Stimulated activated CD4-positive, alpha-beta T cell treated with anti-CD3 and anti-CD28 coated beads, Interleukin-2, amount 100 ng/mL, for 4 hours (primary cell): ENCODE measurements at places on chromosomes 4 and X.

GRCh38 chr4:114791976-114792375 lies 193.4 kb downstream of the UGT8 start:
- no peak for DNase-seq

DNA sequence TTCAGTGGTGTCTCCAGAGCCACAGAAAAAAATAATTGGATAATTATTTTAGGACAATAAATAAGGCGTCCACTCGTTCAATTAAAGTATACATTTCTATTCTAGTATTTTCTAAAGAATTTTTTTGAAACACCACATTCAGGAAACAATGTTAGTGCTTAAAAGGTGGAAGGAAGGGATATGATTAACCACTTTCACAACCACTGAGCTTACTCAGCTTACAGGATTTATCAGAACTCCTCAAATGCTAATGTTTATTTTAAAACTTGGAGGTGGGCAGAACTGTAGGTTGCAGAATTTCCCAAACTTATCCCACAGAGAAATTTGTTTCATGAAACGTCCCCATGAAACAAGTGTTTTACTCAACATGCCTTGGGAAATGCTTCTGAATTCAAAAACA lies 54.3 kb upstream of the MAGEB2 start:
- DNase-seq = no peak

- no peak for DNase-seq
Measured at GRCh38 chrX:49838374-49838773, 9.3 kb downstream of the PAGE4 start.

DNA sequence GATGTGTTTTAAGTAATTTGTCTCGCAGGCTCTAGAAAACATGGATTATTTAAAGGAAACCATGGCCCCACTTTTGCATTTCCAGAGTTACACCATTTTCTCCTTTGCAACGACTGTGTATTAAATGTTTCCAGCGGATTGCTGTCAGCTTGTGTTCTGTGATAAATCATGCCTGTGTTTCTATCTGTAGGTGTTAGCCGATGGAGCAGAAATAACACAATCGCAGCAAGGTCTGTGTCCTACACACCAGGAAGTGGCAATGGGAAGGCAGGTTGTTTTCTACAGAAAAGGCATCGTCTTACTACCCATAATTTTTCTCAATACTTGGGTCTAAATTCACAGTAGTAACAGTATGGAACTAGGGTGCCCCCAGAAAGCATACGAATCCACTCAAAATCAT lies 590.1 kb downstream of the NLGN4X start:
- DNase-seq = no peak

GRCh38 chr4:148737061-148737770 lies 295.0 kb upstream of the NR3C2 start:
- DNase-seq = no peak

DNA sequence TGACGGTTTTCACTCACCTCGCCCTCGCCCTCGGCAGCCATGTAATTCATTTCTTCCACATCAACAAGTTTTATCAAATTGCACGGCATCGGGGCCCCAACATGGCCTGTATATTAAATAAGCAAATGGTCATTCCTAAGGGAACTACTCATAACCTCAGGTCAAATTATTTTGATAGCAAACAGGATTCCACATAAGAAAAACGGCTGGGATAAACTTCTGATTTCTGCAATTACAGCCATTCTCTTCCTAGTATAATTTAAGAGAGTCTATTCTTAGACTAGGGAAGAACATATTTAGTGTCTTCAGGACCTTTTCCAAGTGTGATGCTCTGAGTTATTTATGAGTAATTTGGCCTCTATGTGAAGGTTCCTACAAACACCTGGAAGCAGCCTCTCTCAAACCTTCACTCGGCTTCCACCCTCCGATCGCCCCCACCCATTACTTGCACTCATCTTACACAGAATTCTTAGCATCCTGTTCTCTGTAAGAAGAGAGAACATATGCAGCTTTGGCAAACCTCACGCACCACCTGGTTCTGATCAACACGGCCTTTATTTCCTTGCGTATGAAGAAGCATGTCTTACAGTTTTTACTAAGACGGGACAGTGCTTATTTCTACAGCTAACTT lies 29.4 kb upstream of the CENPU start:
- no peak for DNase-seq

DNA sequence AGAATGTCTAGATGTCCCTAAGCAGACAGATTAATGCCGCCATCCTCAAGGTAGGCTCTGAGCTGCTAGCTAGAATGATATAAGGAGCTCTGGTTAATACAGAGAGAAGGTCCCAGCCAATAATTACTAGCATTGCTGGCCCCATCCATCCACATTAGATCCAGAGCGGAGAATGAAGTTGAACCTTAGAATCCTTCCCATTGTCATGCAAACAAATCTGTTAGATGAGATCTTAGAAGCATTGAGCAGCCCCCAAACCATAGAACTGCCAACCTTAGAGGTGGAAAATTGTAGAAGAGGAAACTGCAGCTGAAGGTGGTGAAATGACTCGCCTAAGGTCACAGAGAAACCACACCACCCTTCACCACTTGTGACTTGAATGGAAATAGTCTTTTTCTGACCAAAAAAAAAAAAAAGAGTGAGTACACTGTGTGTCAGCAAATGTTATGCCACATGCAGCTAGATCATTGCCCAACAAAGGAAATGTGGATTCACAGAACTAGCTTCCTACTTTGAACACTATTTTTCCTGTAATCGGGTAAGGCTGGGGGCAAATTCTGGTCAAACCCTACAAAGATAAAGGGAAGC lies 162.1 kb downstream of the SMIM20 start:
- DNase-seq = peak; percentile 21

DNA sequence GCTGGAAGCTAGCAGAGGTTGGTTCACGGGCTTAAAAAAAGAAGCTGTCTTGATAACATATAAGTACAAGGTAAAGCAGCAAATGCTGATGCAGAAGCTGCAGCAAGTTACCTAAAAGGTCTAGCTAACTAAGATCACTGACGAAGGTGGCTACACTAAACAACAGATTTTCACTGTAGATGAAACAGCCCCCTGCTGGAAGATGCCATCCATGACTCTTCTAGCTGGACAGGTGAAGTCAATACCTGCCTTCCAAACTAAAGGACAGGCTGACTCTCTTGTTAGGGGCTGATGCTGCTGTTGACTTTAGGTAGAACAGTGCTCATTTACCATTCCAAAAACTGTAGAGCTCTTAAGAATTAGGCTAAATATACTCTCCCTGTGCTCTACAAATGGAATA lies 99.5 kb downstream of the FBXW7 start:
- no peak for DNase-seq

DNA sequence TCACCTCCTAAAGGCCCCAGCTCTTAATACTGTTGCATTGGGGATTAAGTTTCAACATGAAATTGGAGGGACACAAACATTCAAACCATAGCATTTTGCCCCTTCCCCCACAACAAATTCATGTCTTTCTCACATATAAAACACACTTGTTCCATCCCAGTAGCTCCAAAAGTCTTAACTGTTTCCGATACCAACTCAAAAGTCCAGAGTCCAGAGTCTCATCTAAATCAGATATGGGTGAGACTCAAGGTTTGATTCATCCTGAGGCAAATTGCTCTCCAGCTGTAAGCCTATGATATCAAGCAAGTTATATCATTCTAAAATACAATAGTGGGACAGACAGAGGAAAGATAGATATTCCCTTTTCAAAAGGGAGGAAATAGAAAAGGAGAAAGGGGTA lies 8.7 kb downstream of the SLC9B1 start:
- DNase-seq = no peak

- no peak for DNase-seq
Measured at GRCh38 chr4:153010146-153010545, 74.0 kb downstream of the FHDC1 start.

- no peak for DNase-seq
Measured at GRCh38 chrX:32026772-32027171, 954.9 kb upstream of the FTHL17 start.

DNA sequence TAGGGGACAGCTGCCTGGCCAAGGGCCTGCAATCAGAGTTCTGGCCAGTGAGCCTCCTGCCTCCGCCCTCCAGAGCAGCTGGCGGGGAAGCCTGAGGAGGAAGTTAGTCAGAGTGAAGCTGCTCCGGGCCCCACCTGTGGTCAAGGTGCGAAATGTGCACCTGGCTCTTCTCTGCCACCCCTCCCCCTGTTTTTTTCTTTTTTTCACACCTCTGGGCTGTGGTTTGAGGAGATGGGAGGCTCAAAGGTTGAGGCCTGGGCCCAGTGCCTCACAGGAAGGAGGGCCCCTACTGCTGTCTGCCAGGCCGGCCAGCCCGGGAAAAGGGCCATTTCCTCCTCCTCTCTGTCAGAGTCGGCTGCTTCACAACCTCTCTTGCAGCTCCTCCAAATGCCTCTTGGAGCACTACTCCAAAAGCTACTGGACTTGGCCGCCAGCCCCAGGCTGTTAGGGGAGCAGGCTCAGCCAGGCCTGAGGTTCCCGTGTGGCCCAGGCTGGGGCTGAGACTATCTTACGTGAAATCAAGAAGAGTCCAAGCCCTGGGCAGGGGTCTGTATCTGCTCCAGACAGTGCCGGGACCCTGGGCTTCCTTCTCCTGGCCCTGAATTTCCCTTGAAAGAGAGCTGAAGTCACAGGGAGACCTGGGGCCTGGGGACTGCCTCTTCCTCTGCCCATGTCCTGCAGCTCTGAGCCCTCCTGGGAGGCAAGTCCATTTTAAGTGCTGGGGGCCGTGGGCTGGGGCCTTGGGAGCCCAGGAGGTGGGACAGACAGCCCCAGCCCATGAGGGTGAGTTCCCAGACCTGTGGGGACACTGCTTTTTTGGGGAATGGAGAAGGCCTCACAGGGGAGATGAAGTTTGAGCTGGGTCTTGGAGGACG lies 4.5 kb upstream of the CXCR3 start:
- peak; percentile 29 for DNase-seq

- no peak for DNase-seq
Measured at GRCh38 chrX:112766774-112767173, 73.9 kb downstream of the AMOT start.

GRCh38 chr4:156954587-156954986 lies 17.0 kb downstream of the PDGFC start:
- no peak for DNase-seq

DNA sequence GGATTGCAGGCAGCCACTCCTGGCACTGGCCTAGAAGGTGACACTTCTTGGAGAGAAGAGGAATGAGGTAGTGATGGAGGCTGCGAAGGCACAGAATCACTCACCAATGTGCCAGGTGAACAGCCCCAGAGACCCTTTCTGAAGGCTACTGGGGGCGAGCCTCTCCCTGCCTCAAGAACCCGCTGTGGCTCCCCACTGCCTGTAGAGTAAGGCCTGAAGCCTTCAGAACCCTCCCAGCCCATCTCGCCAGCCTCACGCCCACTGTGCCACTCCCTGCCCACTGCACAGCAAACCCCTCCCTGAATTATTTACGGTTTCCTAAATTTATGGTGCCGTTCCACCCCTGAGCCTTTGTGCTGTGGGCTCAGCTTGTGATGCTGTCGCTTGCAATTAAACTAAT lies 24.2 kb upstream of the SORCS2 start:
- DNase-seq = no peak

- no peak for DNase-seq
Measured at GRCh38 chr4:84420608-84421007, 78.5 kb downstream of the NKX6-1 start.

DNA sequence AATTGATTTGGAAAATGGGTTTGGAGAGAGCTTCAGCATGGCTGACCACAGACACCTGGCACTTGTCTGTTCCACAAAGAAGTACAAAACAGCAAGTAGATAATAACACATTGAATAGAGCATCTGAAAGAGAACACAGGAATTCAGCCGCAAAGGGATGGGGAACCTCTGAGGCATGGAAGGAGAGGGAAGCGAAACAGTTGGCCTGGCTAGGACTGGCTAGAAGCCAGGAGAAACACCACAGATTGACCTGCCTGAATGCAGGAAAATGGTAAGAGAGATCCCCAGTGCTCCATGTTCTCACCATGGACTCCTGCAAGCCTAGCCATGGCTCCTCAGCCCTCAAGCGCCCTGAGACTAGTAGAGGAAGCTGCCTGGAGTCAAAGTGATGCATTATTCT lies 169.7 kb upstream of the SH3RF1 start:
- DNase-seq = no peak

DNA sequence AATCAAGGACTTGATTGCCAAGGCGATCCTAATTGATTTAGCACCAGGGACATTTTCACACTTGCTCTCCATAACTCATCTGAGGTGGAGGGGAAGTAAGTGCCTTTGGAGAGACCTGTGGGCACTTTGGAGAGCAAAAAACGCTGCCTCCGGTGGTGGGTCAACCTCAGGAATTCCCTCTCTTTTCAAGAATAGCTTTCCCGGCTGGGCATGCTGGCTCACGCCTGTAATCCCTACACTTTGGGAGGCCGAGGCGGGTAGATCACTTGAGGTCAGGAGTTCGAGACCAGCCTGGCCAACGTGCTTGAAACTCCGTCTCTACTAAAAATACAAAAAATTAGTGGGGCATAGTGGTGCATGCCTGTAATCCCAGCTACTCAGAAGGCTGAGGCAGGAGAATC lies 49.2 kb downstream of the PRPS1 start:
- no peak for DNase-seq

DNA sequence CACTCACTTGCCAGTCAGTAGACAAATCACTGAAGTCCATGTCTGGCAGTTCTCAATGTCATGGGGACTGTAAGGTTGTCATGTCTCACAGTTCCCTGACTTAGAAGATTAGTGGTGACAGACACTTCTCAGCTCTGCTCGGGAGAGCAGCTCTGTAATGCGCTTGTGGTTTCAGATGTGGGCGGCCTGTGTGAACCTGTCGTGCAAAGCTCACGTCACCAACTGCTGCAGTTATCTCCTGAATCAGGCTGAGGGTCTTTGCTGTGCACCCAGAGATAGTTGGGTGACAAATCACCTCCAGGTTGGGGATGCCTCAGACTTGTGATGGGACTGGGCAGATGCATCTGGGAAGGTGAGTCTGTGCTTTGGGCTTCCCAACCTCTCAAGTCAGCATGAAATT lies at the start of gene IL9R:
Gene IL9R, plus strand, starts transcription at position 261 of the 400 bp plus-strand sequence. Its CDS starts 64 bp downstream, at position 325.
- DNase-seq = peak; percentile 18

DNA sequence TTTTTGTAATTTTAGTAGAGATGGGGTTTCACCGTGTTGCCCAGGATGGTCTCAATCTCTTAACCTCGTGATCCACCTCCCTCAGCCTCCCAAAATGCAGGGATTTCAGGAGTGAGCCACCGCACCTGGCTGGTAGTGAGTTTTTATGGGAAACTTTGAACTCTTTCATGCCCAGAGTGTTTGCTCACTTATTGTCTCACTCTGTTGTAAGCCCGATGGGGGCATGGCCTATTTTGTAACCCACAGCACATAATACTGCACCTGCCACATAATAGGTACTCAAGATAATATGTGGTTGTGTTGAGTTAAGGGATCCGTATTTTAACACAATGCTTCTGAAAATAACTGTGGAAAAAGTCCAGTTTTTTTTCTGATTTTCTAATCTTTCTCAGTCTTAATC lies 109.6 kb upstream of the GIMD1 start:
- no peak for DNase-seq

GRCh38 chrX:132958091-132958703 lies at the start of gene HS6ST2:
Gene HS6ST2 (minus strand): TSS chrX:132958629.
- no peak for DNase-seq

DNA sequence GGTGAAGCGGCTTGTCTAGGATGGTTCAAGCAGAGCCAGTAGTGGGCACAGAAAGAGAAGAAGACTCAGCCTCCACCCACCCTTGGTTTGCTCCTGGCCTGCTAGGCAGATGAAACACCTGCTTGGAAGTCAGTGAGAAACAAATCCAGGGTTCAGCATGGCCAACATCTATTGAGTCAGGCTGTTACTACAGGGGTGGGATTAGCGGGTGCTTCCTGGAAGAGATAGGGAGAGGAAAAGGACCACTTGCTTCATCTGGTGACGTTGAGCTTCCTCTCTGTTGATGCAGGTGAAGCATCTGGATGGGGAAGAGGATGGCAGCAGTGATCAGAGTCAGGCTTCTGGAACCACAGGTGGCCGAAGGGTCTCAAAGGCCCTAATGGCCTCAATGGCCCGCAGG lies 3.0 kb downstream of the MAGED2 start:
- no peak for DNase-seq

- DNase-seq = peak; percentile 54
Measured at GRCh38 chr4:185587427-185588161, 52.3 kb upstream of the PDLIM3 start.
